ENCODE measurements at places on chromosomes 6 and 20. TPM values are rescaled to one million over a fixed set of nuclear protein-coding genes. Genes with fewer than 3 reads are reported as not detected.

TREML1 gene
- not detected for total RNA-seq

FGD2 gene
- 0.64 TPM for total RNA-seq

SLC22A7 gene
- not detected for total RNA-seq

GRCh38 chr6:45759472-45759810 is 256.2 kb downstream of the CLIC5 start:
- DNase-seq, result no peak

DNA sequence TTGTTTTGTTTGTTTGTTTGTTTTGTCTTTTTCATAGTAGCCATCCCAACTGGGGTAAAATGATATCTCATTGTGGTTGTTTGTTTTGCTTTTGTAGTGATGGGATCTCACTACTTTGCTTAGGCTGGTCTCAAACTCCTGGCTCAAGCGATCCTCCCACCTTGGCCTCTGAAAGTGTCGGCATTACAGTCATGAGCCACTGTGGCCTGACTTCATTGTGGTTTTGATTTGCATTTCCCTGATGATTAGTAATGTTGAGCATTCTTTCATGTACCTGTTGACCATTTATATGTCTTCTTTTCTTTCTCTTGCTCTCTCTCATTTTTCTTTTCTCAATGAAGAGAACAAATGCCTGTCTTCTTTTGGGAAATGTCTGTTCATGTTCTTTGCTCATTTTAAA is 30.8 kb upstream of the HLA-DOA start:
- DNase-seq, result no peak

DNA sequence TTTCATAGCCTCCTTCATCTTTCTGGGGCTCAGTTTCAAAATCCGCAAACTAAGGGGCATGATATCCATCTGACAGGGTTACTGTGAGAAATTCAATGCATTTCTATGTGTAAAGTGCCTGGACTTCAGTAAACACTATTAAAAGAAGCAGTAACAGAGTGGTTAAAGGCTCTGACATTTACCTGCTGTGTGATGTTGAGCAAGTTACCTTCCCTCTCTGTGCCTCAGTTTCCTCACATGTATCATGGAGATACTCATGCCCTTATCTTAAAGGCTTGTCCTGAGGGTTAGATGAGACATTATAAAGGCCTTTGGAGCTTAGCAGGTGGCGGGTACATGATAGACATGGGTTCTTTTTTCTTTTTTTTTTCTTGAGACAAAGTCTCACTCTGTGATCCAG is 46.8 kb downstream of the EYA2 start:
- DNase-seq, result no peak

GRCh38 chr20:59748619-59749191 is 144.4 kb downstream of the PHACTR3 start:
- no peak for DNase-seq

DNA sequence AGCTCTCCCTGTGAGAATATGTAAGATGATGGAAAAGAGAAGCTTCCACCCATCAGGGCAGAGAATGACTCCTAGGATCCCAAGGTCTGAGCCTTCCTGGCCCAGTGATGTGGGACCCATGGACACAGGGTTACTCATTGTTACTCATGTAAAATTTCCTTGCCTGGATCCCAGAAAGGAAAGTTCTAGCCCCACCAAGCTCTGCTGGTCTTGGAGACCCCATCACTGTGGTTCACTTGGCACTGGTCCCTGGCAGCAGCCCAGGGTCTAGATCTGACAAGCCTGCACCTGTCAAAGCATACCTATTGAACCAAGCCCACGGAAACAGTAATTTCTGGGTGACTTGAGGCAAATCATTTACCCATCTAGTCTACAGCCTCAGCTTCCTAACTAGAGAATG is 22.1 kb downstream of the MDGA1 start:
- DNase-seq, result no peak
